ENCODE measurements at places on chromosomes 12 and 14.

- DNase-seq: no peak
These were observed 291.5 kb downstream of the FUT8 start for GRCh38 chr14:65703996-65704395.

- no peak for DNase-seq
These were observed 50.9 kb downstream of the BTBD7 start for GRCh38 chr14:93281937-93282336.

DNA sequence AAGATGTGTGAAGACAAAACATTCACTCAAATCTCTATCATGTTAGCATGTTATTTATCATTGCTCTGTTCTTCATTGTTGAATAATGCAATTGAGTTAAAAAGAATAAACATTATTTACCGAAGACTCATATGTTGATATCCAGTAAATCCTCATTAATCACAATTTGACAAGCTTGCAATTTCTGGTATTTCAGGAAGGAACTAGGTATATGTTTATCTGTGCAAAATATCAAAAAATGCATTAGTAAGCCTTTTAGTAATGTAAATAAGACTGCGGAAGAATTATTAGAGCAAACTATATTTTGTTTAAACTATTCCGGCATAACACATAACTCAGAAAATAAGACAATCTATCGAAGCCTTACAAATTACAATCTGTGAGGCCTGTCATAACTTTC, 222.7 kb upstream of the NOVA1 start:
- DNase-seq: no peak

DNA sequence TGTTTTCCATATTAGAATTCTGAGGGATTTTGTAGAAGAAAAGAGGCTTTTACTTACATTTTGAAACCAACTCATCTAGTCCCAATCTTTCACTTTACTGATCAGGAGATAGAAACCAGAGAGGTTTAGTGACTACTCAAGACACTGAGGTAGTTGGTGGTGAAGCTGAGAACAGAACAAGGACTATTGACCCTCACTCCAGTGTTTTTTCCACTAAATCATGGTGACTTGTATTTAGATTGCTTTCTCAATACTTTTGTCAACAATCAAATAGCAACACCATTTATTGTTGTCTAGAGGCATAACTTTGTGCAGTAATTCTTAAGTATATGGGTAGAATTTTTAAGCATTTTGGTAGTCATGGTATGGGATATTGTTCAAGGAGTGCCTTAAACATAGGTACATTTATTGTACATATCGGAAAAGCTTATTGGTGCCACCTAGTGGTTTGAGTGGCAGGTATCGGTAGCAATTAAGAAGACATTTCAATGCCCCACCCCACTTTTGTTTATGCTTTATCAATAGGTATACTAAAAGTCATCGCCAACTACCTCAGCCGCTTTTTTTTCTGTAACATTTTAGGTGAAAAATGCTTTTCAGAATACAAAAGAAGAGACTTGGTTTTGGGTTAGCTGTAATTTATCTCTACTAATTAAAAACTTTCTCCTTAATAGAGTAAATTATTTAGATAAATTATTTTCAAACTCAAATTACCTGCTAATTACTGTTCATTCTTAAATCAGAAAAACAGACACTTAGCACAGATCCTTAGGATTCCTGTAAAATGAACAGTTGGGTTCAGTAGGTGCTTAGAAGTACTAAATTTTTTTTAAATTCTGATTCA, 47.3 kb upstream of the PAWR start:
- DNase-seq: peak; percentile 7

- no peak for DNase-seq
These were observed 975.9 kb downstream of the FLRT2 start for GRCh38 chr14:86505808-86506207.

DNA sequence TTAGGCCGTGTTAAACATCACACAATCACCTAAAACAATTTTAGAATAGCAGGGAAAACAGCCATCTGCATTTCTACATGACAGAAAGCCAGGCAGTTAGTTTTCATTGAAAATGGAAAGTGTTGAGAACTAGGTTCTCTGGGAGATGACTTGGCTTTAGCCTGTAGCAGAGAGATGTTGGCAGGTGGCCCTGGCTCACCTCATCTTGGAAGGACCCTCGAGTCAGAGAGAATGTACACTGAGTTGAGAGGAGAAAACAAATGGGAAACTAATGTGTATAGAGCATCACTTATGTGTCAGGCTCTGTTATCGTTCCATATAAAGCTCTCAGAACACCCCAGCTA, 51.9 kb downstream of the SUSD6 start:
- DNase-seq: no peak

DNA sequence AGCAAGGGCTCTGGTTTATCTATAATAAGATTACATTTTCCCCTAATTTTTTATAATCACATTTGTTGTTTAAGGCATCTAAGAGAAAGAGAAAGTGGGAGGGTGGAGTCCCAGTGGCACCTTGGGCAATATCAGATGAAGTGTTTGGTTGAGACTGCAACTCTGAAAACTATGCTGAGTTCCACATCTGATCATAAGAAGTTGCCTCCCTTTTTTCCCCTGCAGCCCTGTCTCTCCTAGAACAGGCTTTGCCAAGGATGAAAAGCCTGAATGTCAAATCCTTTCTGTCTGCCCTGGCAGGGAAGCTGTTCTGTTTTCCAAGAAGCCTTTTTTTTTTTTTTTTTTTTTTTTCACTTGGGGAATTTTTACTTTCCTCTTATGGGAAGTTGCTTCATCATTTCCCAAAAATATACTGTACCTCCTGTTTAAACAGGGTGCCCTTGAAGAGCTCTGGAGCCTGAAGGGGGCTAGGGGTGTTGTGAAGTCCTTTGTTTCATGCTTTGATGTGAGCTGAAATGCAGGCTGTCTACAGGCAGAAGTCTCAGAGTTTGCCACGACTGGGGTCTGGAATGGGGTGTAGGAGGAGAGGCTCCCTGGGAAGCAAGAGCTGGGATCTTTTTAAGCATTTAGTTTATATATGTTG, 71.3 kb downstream of the SUSD6 start:
- DNase-seq: no peak

DNA sequence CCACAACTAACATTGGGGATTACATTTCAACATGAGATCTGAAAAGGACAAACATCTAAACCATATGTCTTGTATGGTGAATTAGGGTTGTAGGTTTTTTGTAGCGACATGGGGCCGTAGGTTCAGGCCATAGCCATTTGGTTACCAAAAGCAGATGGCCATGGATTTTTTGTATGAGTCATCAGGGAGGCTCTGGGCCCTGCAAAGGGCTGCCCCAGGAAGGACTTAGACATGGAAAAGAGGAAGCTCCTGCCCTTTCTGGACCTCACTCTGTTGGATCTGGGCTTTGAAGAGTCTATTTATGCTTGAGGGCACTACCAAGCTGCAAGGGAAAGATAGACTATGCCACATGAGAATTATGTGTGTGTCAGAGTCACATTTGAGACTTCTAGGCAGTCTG, 89.3 kb upstream of the DHRS4 start:
- no peak for DNase-seq

- no peak for DNase-seq
These were observed 36.6 kb downstream of the MNAT1 start for GRCh38 chr14:60771117-60771516.

- DNase-seq: peak; percentile 11
These were observed 1.0 kb downstream of the IRF9 start for GRCh38 chr14:24162093-24162492.

DNA sequence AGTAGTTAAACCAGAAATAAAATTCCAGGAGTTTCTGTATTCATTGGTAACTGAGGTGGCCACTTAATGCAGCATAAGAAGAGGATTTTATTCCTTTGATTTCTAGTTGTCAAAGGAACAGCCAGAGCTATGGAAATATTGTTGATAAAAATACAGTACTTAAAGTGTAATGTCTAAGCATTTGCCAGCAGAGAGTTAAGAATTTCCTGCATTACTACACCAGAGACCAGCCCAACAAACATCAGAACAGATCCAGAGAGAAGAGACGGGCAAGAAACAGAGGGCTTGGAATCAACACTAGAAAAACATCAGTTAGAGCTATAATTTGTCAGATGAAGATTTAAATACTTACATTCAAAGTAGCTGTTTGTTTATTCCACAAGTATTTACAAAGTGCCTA, 77.9 kb downstream of the ST8SIA1 start:
- DNase-seq: no peak

- DNase-seq: no peak
These were observed 52.7 kb downstream of the WNK1 start for GRCh38 chr12:805022-805632.

- DNase-seq: no peak
These were observed 128.0 kb upstream of the EEA1 start for GRCh38 chr12:93056971-93057535.

GRCh38 chr12:23204933-23205778, 580.2 kb downstream of the ETNK1 start:
- DNase-seq: no peak

DNA sequence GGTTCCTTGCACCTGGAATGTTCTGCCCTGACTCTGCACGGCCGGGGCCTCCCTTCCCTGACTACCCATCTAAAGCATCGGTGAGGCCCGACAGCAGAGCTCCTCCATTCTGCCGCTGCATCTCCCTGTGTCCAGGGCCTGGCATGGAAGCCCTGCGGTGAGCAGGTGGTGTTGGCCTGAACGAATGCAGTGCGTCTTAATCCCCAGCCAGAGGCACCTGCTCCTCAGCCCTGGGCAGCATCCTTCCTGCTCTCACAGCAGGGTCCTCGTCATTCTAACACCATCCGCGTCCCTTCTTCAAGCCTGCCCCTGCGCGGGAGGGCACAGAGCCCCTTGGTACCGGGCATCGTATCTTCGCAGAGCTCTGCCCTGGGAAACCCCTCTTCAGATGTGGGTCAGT, 15.4 kb downstream of the BEGAIN start:
- DNase-seq: no peak

GRCh38 chr12:87283111-87283510, 746.1 kb downstream of the C12orf50 start:
- DNase-seq: no peak

DNA sequence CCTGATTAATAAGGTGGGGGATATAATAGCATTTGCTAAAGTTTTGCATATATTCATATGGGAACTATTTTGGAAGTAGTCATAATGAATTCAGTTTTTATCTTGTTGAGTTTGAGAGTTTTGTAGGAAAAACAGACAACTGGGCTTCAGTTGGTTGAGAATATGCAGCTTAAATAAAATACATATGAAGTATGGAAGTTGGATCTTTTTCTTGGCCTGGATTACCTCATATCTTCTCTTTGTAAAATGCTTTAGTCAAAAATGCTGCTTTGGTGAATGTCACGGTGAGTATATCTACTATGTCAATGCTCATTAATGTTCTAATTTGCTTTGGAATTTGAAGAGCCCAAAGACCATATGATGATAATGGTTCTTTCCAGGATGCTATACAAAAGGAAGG, 552.2 kb upstream of the LMO3 start:
- no peak for DNase-seq
